T-helper 1 cell (primary cell): ENCODE measurements at places on chromosomes 5 and 9.

DNA sequence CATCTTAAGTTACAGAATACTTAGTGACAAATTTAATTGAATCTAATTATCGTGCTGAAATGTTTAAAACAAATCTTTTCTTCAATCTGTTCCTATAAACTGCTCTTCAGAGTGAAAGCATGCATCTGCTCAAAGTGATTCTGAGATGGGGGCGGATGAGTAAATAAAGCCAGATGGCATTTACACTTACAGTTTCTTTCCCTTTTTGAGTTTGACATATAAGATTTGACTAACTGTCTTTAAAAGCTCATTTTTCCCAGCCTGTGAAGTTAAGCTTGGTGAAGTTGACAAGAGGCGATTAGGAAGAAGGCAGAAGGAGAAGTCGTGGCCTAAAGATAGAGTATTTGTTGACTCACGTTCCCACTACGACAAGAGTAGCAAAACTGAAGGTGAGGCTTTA, 137.4 kb downstream of the LPAR1 start:
- no peak for DNase-seq

DNA sequence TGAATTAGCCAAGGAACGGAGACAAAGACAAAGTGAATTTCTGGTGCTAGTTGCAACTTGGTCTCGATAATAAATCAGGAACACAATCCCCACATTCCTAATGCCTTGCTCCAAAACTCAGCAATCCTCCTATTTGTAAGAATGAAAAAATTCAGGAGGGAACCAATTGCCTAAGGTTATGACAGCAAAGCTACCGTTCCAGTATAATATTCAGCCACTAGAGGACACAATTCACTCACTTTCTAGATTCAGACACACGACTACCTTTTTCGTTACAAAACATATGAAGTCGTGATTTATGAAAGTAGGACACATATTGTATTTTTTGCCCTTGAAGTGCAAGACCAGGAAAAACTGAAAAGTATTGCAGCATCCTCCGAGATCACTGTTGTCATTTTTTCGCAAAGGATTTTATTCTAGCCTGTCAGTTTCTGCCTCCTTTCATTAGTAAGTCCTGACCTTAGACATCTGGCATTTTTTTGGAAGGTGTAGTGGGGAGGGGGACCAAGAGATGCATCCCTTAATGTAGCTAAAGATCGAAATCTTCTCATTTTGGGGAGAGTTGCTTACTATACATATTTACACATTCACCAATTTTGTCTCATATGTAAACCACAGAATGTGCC, 133.1 kb downstream of the DOCK8 start:
- no peak for DNase-seq

- no peak for DNase-seq
Measured at GRCh38 chr5:60978968-60979367, 34.0 kb downstream of the NDUFAF2 start.

GRCh38 chr5:148928141-148928540, 101.7 kb downstream of the ADRB2 start:
- DNase-seq, result no peak

DNA sequence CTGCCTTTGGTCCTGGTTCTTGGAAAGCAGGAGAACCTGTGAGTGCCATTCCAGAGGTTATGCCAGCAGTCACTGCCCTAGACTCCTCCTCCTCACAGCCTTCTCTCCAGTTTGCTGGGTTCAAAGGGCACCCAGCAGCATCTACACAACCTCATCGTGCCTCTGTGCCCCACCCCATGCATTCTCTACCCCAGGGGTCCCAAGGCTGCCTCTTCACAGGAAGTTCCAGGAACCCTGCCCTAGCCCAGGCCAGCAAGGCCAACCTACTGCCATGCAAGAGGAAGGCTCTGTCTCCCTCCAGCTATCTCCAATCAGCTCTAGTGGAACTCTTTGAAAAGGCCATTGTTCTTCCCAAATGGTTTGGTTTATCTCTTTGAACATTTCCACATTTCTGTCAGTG, 21.2 kb downstream of the ENC1 start:
- DNase-seq, result no peak

GRCh38 chr5:174402222-174402812, 322.1 kb upstream of the MSX2 start:
- DNase-seq, result no peak

GRCh38 chr5:51201024-51201423, 182.2 kb upstream of the ISL1 start:
- DNase-seq, result no peak

GRCh38 chr5:20974426-20974825, 986.4 kb upstream of the CDH18 start:
- no peak for DNase-seq

GRCh38 chr9:29697011-29697410, 2123.7 kb upstream of the C9orf72 start:
- no peak for DNase-seq

GRCh38 chr9:135574943-135575342, 13.4 kb downstream of the PAEP start:
- no peak for DNase-seq

DNA sequence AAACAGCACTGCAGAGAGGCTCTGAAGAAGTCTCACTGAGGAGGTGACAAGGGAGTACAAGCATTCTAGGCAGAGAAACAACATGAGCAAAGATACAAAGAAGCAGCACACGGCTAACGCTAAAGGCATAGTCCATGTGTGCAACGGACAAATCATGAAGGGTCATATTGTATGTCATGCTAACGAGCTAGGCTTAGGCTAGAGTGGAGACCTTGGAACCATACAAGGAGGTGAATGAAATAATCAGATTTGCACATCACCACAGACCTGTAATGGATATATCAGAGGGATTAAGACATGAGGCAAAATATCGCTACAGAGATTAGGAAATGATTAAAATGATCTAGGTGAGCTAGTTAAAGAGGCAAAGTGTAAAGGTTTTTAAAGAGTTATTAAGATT, 145.6 kb downstream of the NFIB start:
- no peak for DNase-seq

DNA sequence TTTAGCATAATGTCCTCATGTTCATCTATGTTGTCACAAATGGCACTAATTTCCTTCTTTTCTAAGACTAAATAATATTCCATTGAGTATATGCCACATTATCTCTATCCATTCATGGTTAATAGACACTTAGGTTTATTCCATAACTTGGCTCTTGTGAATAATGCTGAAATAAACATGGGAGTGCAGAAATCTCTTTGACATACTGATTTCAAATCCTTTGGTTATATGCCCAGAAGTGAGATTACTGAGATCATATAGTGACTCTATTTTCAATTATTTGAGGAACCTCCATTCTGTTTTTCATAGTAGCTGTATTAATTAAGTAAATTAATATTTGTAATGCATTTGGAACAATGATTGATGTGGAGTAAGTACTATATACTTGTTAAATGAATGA, 13.0 kb downstream of the SMIM3 start:
- no peak for DNase-seq

DNA sequence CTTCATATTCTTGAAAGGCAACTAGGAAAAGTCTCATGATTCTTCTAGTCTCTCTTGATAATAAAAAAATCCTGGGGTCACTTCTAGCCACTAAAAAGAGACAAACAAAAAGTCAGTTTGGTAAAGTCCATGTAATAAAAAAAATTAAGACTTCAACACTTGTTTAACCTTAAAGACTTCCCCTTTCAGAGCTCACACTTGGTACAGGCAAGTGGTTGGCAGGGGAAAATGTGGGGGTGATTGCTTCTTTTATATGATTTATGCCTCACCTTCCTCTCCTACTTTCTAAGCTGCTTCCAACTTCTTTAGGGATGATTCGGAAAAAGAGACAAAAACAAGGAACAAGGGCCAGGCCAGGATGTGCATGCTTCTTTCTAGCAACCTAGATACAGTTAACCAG, 5.1 kb upstream of the ERCC6L2 start:
- DNase-seq, result no peak

DNA sequence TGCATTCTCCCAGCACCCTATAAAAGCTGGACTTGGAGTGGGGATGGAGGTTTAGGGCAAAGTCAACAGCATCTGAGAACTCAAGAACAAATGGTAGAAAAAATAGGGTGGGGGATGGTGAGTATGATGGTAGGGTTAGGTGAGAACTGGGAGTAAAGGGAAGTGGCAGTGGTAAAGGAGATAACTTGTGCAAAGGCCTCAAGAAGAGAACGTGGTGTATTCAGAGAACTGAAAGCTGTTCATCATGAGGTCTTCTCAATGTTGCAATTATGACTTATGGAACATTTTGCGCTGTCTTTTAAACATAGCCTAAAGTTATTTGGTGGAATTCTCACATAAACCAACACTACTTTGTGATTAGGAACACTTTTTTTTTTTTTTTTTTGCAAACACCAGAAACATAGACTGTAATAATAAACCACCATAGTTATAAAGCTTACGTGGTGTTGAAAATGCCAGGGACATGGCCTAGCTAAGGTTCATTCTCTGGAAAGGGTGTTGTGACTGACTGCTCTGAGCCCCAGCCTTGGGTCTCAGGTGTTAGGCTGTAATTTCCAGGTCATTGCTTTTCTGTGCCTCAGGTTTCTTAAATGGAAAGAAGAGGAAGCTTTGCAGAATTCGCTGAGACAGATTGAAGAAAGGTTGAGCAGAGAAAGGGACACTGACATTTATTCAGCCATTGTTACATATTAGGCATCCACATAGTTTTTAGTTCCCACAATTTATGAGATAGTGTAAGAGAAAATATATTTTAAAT, 19.2 kb upstream of the TXNDC8 start:
- no peak for DNase-seq

DNA sequence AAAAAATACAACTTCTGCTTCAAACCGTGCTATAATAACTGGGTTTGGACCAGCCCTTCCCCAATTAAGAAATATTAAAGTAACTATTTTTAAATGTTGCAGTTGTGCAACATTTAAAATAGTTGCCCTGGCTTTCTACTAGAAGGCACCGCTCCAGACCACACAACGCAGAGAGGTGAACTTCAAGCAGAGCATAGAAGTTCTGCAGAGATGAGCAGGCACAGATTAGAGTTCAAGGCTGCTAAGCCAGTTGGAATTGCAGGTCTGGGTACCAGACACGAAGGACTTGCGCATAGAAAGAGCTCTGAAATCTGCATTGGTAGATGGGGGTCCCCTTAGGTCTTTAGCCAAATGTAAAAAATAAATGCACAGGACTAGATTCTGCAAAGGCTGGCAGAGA, 58.7 kb upstream of the GALNT10 start:
- no peak for DNase-seq

DNA sequence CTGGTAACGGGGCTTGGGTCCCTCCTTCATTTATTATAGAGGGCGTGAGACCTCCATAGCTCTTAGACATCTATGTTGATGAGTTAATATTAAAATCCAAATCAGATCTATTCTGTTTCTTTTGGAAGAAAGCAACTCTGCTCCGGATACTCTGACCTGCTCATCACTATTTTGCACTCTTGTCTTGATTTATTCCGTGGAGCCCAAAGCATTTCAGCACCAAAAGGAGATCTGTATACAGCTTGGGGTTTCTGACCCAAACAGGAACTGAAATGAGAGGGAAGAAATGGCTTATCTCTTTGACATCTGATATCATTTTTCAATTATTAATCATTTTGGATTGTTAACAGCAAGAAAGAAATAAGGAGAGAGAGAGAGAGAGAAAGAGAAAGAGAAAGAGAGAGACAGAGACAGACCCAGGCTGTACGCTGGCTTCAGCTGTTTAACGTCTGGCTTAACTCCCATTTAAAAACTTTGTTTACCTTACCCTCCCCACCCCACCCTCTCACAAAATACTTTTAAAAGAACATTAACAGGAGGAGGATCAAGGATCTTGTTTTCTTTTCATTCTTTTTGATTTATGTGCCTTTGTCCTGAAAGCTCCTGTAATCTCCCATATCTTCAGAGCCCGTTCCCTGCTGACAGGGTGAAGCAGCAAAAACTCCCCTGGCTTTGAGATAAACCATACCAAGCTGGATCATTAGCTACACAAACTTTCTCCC, 231.4 kb upstream of the TUT7 start:
- no peak for DNase-seq

DNA sequence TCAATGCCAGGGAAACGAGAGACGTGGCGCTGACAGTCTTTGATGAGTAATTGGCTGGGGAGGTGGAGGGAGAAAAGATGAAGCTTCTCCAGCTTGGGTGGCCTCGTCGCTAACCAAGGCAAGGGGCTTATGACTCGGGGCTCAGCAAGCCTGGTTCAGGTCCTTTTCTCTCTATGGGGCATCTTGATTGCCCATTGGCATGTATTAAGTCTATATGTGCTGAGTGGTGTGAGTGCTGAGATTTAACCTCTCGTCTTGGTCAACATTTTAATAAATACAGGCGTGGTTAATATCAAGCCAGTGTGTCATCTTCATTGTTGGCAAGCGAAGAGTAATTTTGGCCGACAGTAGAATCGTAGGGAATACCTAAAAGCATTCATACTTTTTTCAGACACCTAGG, 85.9 kb downstream of the RAI14 start:
- DNase-seq, result no peak

- DNase-seq, result no peak
Measured at GRCh38 chr9:81902626-81903025, 25.6 kb upstream of the SPATA31D4 start.

GRCh38 chr5:6492934-6493333, 44.3 kb downstream of the UBE2QL1 start:
- DNase-seq, result no peak

- no peak for DNase-seq
Measured at GRCh38 chr9:20509466-20509865, 112.8 kb downstream of the MLLT3 start.

DNA sequence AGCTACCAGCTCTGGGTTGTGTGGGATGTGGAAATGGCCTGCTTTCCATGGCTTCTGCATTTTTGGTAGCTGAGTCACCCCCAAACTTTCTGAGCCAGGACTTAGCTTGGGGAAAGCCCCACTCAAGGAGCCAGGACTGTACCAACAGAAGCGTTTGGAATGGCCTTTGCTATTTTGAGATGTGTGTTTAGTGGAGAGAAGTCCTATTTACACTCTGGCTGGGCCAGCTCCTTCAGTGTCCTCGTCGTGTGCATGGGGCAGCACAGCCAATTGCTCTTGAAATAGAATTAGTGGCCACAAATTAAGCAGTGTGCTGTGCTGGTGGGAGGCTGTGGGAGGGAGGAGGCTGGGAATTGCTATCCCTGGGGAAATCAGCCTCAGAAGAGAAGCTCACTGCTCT, 51.6 kb downstream of the ENTREP1 start:
- no peak for DNase-seq

- DNase-seq, result no peak
Measured at GRCh38 chr5:176570044-176570443, 20.9 kb downstream of the CDHR2 start.

DNA sequence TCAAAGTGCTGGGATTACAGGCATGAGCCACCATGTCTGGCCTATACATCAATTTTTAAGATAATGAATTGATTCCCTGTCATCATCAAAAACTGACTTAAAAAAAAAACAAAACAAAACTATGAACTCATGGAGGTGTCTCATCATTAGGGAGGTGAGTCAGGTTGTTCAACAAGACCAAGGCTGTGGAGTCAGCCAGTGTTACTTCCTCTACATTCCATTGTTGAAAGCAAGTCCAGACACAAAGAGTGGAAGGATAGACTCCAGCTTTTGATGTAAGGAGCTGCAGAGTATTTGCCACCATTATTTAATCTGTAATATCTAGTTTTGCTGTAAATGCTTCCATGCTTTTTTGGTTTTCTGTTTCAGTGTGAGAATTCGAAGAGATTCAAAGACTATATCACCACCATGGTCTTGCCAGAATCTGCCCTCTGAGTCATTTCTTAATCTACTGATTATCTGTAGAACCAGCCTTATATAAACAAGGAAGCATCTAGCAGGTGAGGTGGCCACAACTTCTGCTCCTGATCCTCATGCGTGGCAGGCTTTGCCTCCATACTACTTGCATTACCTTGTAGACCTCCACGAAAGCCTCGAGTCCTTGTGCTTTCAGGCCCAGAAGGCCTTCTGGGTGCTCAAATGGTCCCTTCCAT, 156.1 kb downstream of the FGF1 start:
- no peak for DNase-seq
